Glomerular endothelial cell (primary cell): ENCODE measurements at places on chromosomes 5 and 9. TPM values are rescaled to one million over a fixed set of nuclear protein-coding genes. Genes with fewer than 3 reads are reported as not detected.

TAF11L5 gene
- total RNA-seq = not detected in 2 replicates

SLC1A1 gene
- 10.9 and 13.0 TPM in 2 replicates for total RNA-seq

TNFSF15 gene
- total RNA-seq = 48.1 and 54.9 TPM in 2 replicates

FGF10 gene
- total RNA-seq = not detected in 2 replicates

FYB1 gene
- not detected in 2 replicates for total RNA-seq

INSYN2B gene
- 3.0 and 8.0 TPM in 2 replicates for total RNA-seq
